Immature natural killer cell (primary cell): ENCODE measurements at places on chromosomes 5 and 9. TPM values are rescaled to one million over a fixed set of nuclear protein-coding genes. Genes with fewer than 3 reads are reported as not detected.

DNA sequence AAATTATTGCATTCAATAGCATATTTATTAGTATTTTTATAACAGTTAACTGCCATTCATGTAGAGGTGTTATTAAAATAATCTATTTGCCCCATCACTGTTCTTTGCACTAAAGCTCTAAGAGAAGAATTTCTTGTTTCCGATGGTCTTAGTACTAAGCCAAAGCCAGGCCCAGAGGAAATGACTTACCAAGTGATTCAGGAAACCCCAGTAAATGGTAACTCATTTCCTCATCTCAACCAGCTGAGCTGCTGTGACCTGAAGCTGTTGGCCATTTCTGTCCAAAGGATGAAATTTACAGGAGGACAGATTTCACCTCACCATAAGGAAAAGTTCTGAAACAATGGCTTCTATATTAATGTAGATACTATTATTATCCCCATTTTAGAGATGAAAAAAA is 117.0 kb downstream of the PIK3R1 start:
- peak overlapping the region; percentile 76 for H3K27ac ChIP-seq
- peaks cover 23% of the 10 kb centered on the region for H3K4me1 ChIP-seq
- peak; percentile 14 for DNase-seq
- no peaks in the 10 kb centered on the region for H3K36me3 ChIP-seq
- no peak overlapping the region for H3K4me3 ChIP-seq

FRMD3 gene
- not detected for polyA plus RNA-seq

GRCh38 chr5:124599028-124599973 is 147.1 kb downstream of the ZNF608 start:
- peaks cover 2% of the 10 kb centered on the region for H3K27me3 ChIP-seq
- no peak for DNase-seq
- H3K27ac ChIP-seq = no peak overlapping the region
- no peak overlapping the region for H3K4me3 ChIP-seq
- H3K36me3 ChIP-seq = peaks cover 3% of the 10 kb centered on the region
- no peaks in the 10 kb centered on the region for H3K4me1 ChIP-seq

DNA sequence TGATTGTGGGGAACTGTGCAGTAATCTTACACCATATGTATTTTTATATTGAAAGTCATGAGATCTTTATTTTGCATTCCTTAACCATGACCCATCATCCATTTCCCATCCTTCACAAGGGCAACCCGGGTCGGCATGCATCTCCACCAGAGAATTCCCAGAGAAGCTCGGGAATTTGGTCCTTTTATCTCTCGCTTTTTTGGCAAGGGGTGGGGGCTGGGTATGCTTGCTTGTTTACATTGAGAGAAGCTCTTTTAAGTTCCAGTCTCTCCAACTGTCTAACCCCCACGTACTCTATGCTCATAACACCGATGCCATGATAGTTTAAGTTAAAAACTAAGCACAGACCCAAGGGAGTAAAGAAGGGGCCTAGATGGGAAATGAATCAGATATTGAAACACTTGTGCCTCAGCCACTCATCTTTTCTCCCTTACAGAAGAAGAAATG is 109.9 kb upstream of the NFIB start:
- no peak for DNase-seq
- H3K36me3 ChIP-seq = no peaks in the 10 kb centered on the region
- H3K4me1 ChIP-seq = no peaks in the 10 kb centered on the region
- H3K27me3 ChIP-seq = peaks cover 2% of the 10 kb centered on the region
- no peak overlapping the region for H3K4me3 ChIP-seq

GRCh38 chr5:152978141-152978835 is 512.2 kb upstream of the GRIA1 start:
- peaks cover 2% of the 10 kb centered on the region for H3K27me3 ChIP-seq
- DNase-seq = no peak
- no peaks in the 10 kb centered on the region for H3K4me1 ChIP-seq
- H3K27ac ChIP-seq = no peak overlapping the region
- no peak overlapping the region for H3K4me3 ChIP-seq

DNA sequence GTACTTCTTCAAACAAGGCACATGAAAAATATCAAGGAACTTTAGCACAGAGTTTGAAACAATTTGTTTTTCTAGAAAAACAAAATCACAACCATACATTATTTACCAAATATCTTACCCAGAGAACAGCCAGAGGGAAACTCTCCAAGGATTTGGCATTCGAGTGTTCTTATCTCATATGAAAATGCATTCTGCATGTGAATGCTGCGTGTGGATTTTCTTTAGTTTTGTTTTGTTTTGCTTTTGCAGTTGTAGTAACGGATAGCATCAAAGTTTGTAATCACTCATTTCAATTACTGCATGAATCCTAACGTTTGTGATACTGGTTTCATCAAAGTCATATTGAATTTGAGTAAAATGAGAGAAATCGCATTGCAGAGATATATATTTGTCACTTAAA is 28.0 kb downstream of the ADAMTSL1 start:
- no peak overlapping the region for H3K4me3 ChIP-seq
- H3K27me3 ChIP-seq = peaks cover 1% of the 10 kb centered on the region
- H3K36me3 ChIP-seq = no peaks in the 10 kb centered on the region
- H3K27ac ChIP-seq = no peak overlapping the region

DNA sequence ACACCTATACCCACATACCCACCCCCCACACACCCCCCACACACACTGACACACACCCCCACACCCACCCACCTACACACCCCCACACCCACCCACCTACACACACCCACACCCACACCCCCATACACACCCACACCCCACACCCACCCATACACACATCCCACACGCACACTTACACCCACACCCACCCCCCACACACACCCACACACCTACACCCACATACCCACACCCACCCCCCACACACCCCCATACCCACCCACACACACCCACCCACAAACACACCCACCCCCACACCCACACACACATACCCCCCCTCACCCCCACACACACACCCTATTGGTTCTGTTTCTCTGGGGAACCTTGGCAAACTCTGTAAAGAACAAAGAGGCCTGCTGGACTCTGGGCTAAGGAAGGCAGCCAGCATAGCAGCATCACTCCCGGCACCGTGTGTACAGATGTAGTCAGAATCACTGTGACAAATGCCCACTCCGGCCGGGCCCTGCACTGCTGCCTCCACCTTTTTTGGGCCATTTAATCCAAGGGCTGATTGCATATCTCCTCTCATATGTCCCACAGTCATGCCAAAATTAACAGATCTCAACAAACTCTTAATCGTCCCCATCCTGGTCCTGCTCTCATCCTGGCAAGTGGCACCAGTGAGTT is 42.3 kb downstream of the COL23A1 start:
- H3K27me3 ChIP-seq = peaks cover 4% of the 10 kb centered on the region
- DNase-seq = no peak
- no peaks in the 10 kb centered on the region for H3K36me3 ChIP-seq

GRCh38 chr5:94849324-94849723 is 230.9 kb downstream of the SLF1 start:
- no peak overlapping the region for H3K4me3 ChIP-seq
- no peak for DNase-seq
- no peak overlapping the region for H3K27ac ChIP-seq
- H3K36me3 ChIP-seq = no peaks in the 10 kb centered on the region

PIP5KL1 gene
- 0.14 TPM for polyA plus RNA-seq

GRCh38 chr5:169719360-169720314 is 82.6 kb downstream of the DOCK2 start:
- H3K36me3 ChIP-seq = peaks cover 53% of the 10 kb centered on the region
- no peaks in the 10 kb centered on the region for H3K4me1 ChIP-seq
- H3K27ac ChIP-seq = no peak overlapping the region
- DNase-seq = no peak
- no peaks in the 10 kb centered on the region for H3K27me3 ChIP-seq

STOM gene
- 632 TPM for polyA plus RNA-seq

DNA sequence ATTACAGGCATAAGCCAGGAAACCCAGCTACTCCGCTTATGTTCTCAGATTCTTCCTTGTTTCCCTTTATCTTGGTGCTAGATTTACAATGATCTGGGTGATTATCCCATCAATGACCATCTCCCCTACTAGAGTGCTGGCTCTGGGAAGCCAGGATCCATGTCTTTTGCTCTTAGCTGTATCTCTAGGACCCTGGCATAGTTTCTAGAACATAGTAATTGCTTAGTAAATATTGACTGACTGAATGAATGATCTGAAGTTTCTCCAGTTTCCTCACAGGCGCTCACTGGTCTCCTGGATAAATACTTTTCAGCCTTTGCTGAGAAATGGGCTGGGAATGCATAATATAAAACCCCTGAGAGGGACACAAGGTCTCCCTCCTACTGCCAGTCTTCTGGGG is 60.0 kb upstream of the KLF9 start:
- H3K4me3 ChIP-seq = no peak overlapping the region
- no peak for DNase-seq
- H3K27ac ChIP-seq = no peak overlapping the region

GRCh38 chr5:104082754-104083153 is 520.2 kb upstream of the NUDT12 start:
- H3K4me1 ChIP-seq = no peaks in the 10 kb centered on the region
- H3K4me3 ChIP-seq = no peak overlapping the region
- H3K27me3 ChIP-seq = no peaks in the 10 kb centered on the region
- H3K36me3 ChIP-seq = no peaks in the 10 kb centered on the region
- DNase-seq = no peak

- peaks cover 2% of the 10 kb centered on the region for H3K27me3 ChIP-seq
- H3K4me1 ChIP-seq = no peaks in the 10 kb centered on the region
- no peak overlapping the region for H3K27ac ChIP-seq
These were observed 587.7 kb upstream of the GRAMD2B start for GRCh38 chr5:125835293-125836172.

- H3K4me1 ChIP-seq = peaks cover 20% of the 10 kb centered on the region
- H3K27me3 ChIP-seq = no peaks in the 10 kb centered on the region
- no peak overlapping the region for H3K4me3 ChIP-seq
- H3K27ac ChIP-seq = no peak overlapping the region
- H3K36me3 ChIP-seq = no peaks in the 10 kb centered on the region
These were observed 20.7 kb upstream of the JADE2 start for GRCh38 chr5:134504629-134505300.

DNA sequence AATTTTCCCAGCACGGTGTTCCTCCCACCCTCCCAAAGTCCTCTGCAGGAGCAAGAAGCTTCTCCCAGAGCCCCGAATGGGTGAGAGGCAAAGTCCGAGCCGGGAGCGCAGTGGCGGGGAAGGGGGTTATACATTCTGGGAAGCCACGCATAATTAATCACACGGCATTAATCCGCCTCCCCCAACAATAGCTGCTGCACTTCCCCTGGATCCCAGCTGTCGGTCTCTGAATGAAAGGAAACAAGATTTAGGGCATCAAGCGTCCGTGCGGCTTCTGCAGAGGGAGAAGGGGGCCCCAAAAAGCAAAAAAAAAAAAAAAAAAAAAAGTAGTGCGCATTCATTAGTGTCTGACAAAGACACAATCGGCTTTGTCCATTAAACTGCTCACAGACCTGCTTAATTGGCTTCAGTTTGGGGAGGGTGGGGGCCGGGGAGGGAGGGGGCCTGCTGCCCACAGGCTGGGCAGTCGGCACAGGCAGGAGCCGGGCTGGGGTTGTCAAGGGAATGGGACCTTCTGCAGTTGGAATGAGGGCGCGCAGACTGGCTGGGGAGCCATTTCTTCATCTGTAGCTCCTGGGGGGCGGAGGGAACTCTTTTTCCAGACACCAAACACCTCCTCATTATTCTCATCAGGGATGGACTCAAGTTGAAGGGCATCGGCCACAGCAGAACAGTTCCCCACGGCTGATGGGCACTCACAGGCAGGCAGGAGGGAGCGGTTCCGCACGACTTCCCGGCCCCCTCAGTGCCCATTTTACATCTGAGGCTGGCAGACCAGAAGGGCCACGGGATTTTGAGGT is 3.4 kb downstream of the NOTCH1 start:
- peaks cover 70% of the 10 kb centered on the region for H3K4me1 ChIP-seq
- H3K4me3 ChIP-seq = peak overlapping the region; percentile 92
- DNase-seq = no peak

- H3K27ac ChIP-seq = no peak overlapping the region
- DNase-seq = no peak
- no peak overlapping the region for H3K4me3 ChIP-seq
- no peaks in the 10 kb centered on the region for H3K4me1 ChIP-seq
- no peaks in the 10 kb centered on the region for H3K36me3 ChIP-seq
These were observed 132.0 kb downstream of the SEC61B start for GRCh38 chr9:99354104-99354503.

- H3K4me1 ChIP-seq = peaks cover 10% of the 10 kb centered on the region
- peaks cover 11% of the 10 kb centered on the region for H3K36me3 ChIP-seq
- no peak overlapping the region for H3K27ac ChIP-seq
- H3K4me3 ChIP-seq = no peak overlapping the region
- H3K27me3 ChIP-seq = peaks cover 3% of the 10 kb centered on the region
These were observed 17.9 kb downstream of the MIGA2 start for GRCh38 chr9:129054163-129054851.

SELENOP gene
- not detected for polyA plus RNA-seq

GDF9 gene
- not detected for polyA plus RNA-seq

PCDHB11 gene
- polyA plus RNA-seq = not detected

MYOT gene
- 0.59 TPM for polyA plus RNA-seq

DNA sequence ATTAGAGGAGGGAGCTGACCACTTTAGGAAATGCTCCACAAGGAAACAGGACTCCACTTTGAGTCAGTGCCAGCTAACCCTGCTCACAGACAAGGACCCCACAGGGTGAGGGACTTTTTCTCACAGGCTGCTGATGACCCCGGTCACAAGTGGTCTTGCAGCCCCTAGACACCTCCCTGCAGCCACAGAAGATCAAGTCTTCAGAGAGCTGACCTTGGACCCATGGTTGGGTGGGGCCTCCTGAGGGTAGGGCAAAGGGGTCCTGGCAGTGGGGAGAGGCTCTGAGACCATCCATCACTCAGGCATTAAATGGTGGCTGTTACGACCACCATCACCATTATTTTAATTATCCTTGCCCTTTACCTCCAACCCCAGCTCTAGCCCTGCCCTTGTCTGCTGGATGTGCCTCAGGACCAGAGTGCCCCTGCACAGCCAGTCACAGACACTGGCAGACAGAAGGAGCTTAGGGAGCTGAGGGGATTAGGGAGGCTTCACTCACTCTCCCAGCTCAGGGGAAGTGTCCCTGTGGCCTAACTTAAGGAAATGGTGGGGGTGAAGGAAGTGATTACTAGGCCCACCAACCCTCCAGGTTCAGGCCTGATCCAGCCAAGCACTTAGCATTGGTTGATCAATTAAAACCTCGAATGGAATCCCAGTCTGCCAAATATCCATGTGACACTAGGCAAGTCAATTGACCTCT is 1.6 kb downstream of the ACSL6 start:
- H3K27me3 ChIP-seq = peaks cover 10% of the 10 kb centered on the region
- H3K4me3 ChIP-seq = peak overlapping the region; percentile 80
- H3K36me3 ChIP-seq = no peaks in the 10 kb centered on the region
- DNase-seq = no peak
- peaks cover 19% of the 10 kb centered on the region for H3K4me1 ChIP-seq
- no peak overlapping the region for H3K27ac ChIP-seq

GRCh38 chr5:180178531-180179441 is 30.2 kb downstream of the RASGEF1C start:
- no peak overlapping the region for H3K4me3 ChIP-seq
- no peaks in the 10 kb centered on the region for H3K36me3 ChIP-seq
- H3K4me1 ChIP-seq = no peaks in the 10 kb centered on the region
- H3K27ac ChIP-seq = no peak overlapping the region
- no peaks in the 10 kb centered on the region for H3K27me3 ChIP-seq

GRCh38 chr5:61010467-61011454 is 65.8 kb downstream of the NDUFAF2 start:
- no peaks in the 10 kb centered on the region for H3K4me1 ChIP-seq
- no peaks in the 10 kb centered on the region for H3K27me3 ChIP-seq
- no peak for DNase-seq
- H3K27ac ChIP-seq = no peak overlapping the region
- no peak overlapping the region for H3K4me3 ChIP-seq
- no peaks in the 10 kb centered on the region for H3K36me3 ChIP-seq
